T1000 (cell line): ENCODE measurements at places on chromosomes 1 and 21.

- no peak for DNase-seq
Measured at GRCh38 chr1:16625497-16626408, 12.4 kb upstream of the NBPF1 start.

GRCh38 chr1:217134857-217135568 is 411.8 kb upstream of the ESRRG start:
- DNase-seq: no peak

DNA sequence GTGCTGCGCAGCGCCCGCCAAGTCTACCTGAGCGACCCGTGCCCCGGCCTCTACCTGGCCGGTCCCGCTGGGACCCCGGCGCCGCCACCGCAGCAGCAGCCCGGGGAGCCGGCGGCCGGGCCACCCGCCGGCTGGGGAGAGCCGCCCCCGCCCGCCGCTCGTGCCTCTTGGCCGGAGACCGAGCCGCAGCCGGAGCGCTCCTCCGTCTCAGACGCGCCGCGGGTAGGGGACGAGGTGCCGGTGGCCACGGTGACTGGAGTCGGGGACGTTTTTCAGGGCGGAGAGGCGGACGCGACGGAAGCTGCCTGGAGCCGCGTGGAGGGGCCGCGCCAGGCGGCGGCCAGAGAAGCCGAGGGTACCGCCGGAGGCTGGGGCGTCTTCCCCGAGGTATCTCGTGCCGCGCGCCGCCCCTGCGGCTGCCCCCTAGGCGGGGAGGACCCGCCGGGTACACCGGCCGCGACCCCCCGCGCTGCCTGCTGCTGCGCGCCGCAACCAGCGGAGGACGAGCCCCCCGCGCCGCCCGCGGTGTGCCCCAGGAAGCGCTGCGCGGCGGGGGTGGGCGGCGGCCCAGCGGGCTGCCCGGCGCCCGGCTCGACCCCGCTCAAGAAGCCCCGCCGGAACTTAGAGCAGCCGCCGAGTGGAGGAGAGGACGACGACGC is 646 bp downstream of the IER5 start:
- no peak for DNase-seq

DNA sequence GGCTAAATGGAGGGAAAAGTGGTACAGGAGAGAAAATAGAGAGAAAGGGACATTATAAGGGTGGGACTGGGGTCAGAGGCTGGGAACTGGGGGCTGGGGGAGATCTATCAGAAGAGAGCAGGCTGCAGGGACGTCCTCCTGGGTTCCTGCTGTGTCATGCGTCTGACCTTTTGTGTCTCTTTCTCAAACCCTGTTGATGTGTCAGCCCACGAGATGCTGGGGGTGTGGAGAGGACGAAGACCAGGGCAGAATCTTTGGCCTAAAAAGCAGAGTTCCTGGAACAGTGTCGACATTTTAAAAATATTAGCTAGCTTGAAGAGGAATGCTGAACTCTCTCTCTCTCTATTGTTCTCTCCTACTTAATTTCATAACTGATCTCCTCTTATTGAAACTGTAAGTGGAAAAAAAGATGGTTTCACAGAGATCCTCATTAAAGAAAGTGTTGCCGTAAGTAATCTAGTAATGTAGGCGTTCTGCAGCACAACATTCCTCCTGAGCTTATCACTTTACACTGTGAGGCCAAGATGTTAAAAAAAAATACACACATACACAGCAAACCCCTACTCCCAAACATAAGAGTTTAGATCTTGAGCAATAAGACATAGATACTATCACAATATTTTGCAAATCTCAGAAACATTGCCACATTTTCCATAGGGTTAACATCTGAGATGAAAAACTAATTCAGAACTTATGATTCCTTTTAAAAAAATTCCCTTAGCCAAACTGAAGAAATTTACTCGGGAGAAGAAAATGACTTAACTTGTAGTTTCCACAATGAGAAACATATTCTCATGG is 52.6 kb downstream of the RUNX1 start:
- no peak for DNase-seq

DNA sequence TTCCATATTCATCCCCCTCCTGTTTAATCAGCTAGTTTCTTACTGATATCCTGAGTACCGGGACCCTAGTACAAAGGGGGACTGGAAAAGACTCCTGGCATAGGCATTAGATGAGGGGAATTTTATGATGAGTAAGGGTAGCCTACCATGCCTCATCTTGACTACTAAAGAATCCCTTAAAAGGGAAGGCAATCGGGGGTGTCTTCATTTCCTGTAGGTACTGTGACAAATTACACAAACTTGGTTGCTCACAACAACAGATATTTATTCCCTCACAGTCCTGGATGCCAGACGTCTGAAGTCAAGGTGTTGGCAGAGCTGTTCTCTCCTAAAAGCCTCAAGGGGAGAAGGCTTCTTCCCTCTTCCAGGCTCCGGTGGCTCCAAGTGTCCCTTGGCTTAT is 28.9 kb upstream of the RUNX1 start:
- no peak for DNase-seq
